Iris pigment epithelial cell (primary cell): ENCODE measurements at places on chromosomes 3 and 15.

DNA sequence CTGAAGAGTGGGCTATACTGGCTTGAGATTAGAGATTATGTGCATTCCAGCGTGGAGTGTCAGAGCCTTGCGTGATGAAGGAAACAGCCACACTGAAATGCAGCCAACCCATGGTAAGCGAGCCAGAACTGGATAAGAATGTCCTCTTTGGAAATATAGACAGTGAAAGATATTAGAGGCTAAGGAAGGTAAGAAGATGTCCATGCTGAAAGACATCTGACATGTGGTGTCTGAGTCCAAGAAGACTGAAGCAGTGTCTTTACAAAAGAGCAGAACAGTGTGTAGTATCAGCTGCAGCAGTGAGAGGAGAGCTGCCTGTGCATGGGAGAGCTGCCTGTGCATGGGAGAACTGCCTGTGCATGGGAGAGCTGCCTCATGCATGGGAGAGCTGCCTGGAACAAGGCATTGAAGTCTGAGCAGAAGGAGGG, 672.2 kb downstream of the DIPK2A start:
- DNase-seq = peak; percentile 46

DNA sequence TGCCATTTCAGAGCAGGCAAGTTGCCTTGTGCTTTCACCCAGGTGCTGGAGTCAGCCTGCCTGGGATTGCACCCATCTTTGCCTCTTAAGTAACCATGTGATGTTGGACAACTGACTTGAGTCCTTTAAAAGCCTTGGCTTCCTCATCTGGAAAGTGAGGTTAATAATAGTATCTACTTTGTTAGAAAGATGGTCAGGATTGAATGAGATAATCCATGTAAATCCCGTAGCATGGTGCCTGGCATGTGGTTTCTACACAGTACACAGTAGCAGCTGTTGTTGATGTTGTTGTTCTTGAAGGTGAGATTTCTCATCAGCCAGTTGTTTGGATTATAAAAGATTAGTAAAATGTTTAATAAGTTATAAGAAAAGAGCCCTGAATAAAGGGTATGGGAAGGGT, 48.8 kb downstream of the PSMD6 start:
- no peak for DNase-seq

DNA sequence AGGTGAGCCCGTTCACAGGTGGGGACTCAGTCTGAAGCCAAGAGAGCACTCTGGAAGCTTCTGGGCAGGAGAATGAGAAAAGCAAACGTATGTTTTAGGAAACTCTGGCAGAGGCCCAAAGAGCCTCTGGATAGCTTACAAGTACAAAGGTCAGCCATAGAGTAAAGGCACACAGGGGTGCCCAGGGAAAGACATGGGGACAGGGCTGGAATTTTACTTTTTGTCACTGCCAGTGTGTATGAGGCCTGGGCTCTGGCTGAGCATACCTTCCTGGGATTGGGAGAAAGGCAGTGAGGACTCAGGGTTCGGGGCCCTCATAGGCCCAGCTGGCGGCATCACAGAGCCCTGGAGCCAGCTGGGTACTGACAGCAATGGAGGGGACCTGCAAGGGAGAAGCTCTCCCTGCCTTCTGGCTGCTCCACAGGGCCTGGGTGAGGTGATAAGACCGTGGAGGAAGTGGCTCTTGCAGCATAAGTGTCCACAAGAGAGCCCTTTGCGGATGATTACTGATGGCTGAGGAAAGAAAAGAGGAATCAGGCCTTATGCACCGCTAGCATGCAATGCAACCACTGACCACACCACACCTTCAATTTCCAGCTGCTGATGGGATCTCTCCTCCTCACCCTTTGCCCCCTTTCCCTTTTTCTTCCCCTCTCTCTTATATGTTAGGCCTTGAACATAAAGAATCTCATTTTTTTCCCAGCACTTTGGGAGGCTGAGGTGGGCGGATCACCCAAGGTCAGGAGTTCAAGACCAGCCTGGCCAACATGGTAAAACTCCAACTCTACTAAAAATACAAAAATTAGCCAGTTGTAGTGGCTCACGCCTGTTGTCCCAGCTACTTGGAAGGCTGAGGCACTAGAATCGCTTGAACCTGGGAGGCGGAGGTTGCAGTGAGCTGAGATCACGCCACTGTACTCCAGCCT, 25.1 kb upstream of the BCL2L10 start:
- no peak for DNase-seq

DNA sequence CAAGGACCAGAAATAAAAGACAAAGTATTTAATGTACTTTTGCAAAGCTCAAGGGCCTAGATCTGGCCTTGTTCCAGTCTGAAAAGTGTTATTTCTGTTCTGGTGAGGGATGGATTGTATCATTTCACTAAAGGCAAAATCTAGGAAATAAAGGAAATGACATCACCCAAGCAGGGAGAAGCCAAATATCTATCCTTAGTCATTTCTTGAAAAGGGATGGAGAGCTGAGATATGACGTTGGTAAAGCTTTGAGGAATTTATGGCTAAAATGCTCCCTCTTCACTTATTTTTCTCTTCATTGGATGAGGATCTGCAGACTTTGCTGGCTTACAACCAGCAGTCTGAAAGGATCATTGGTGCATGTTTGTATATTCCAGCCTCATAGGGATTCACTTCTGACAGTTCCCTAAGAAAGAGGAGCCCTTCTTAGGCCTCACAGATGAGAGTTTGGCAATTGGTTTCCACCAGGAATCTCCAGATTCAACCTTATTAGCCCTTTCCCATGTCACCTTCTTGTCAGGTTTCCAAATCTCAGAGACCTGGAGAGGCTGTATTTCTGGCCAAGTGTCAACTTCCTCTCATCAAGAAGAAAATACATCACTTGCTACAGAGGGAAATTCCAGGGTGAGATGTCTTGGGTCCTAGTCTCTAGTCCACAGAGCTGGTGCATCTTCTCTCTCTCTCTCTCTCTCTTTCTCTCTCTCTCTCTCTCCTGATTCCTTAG, 93.7 kb upstream of the BOC start:
- DNase-seq = peak; percentile 47

DNA sequence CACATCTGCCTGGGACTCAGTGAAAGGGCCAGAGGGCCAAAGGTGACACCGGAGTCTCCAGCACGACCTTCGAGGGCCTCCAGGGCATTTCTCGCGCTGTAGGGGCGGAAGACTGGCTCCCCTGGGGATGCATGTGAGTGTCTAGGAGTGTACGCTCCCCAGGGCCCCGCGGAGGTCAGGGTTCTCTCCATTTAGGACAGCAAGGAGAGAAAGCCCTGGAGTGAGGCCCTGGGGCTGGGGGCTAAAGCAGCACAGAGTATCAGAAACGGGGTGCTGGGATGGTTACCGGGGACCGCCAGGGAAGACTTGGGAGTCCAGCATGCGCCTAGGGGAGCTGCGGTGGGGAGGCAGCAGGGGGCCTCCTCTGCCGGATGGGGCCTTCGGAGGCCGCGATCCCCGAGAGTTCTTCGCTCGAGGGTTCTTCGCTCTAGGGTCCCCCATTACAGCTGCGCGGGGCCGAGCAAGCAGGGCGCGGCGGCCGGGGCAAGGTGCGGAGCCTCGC, 595 bp upstream of the APBA2 start:
- DNase-seq = peak; percentile 22

DNA sequence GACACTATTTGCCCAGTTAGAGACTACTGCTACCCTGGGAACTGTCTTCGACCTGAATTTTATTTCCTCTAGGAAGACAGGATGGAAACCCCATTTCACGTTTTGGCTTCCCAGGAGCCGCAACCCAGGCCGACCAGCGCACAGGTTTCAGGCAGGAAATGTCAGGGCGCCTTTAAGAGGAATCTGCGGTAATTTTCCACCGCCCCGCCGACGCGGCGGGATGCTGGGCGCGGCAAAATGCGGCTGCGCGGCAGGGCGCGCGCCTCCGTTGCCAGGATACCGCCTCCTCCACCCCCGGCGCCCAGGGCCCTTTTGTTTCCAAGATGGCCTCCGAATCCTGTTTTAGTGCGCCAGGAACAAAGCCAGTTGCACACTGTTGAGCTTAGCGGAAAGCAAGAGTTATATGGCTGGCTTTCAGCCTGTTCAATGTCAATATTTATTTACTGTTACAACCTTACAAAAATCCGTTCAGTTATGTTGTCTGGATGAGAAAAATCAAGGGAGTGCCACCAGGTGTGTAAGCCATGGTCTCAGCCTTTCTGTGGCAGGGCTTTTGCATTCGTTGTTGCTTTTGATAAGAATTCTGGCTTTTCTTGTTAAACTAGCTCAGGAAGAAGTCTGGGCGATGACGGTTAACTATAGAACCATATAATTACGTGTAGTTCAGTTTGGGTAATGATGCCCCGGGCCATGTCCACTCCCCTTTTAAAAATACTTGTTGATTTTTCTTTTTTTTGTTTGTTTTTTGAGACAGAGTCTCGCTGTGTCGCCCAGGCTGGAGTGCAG, 79.7 kb upstream of the CHD2 start:
- DNase-seq = peak; percentile 92

- peak; percentile 49 for DNase-seq
Observed at GRCh38 chr15:49439678-49440395, 16.8 kb downstream of the FGF7 start.

- DNase-seq = no peak
Observed at GRCh38 chr15:43251185-43251870, 15.4 kb downstream of the TGM5 start.

DNA sequence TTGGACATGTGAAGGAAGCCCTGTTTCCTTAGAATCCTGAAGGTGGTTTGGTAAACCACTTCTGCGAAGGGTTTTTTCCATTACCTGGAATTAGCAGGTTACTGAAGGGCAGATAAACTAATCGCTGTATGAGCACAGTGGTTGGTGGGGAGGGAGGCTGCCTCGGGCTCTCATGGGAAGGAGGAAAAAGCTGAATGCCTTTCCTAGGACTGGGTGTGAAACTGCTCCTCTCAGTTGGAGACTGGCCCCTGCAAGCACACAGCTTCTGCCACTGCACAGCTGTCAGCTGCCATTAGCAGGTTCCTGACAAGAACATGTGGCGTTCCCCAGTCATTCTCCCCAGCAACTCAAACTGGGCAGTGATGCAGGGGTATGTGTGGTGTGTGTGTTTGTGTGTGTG, 376.3 kb downstream of the GAP43 start:
- no peak for DNase-seq

DNA sequence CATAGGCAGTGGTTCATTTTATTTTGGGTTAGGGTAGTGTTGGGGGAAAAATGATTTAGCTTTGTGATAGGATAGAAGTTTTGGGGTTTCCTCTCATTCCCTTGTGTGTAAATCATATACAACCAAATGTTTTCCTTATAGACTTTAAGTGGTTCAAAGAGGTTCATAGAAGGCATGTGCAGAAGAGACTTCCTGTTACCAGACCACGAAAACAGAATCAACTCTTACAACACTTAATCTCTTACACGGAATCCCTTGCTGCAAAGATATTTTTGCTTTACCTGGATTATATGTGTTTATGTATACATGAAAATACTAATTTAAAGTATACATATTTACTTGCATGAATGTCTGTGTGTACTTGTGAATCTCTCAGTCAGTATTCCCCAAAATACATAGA, 2.9 kb downstream of the TMOD2 start:
- no peak for DNase-seq

DNA sequence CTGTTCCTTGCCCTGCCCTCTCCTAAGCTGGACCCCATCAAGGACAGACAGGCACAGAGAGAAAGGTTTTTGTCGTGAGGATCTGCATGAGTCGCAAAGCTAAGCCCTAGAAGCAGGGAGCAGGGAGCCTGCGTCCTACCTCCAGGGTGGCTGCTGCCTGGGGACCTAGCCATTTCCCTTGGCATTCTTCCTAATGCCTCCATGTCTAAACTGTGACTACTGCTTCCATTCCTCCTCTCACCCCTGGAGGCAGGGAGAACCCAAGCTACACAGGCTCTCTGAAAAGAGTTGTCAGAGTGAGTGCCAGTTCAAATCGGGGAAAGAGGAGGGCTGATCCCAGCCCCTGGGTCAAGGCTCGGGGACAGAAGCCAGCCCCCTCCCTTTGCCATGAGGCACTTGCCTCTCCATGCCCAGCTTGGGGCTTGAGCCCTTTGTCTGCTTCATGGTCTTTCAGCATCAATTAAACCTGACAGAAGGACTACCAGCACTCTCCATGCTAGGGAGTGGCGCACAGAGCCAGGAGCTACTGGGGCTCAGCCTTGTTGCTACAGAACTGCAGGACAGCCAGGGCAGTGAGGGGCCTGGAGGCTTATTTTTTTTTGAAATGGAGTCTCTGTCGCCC, 2.4 kb downstream of the GCHFR start:
- no peak for DNase-seq

GRCh38 chr15:83285284-83285978, 967 bp upstream of the BNC1 start:
- peak; percentile 14 for DNase-seq

DNA sequence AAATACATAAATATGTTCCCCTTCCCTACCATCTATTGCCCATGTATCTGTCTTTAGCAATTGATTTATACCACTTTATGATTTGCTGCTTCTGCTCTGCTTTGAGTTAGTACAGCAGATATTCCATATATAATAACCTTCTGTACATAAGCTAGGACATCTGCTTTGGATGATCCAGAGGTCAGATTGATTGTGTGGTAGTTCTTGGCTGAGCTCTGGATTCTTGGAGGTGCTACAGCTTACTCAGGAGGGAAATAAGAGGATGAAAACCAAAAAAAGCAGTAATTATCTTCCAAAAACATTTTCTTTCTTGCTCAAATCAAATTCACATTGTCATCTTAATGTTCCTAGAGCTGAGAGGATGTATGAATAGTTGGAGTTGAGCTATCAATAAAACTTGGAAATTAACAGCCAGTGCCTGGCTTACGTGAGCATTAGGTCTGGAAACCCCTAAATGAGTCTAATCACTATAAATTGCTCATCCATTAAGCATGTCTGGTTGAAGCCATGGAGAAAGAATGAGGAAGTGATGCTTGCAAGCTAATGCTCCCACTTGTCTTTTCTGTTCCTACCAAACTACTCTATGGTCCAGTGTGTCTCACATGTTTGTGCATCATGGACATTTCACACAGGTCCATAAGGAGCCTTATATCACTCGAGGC, 36.3 kb upstream of the TMEM42 start:
- peak; percentile 82 for DNase-seq

GRCh38 chr15:84616235-84616634, 15.4 kb downstream of the ZSCAN2 start:
- DNase-seq = no peak

DNA sequence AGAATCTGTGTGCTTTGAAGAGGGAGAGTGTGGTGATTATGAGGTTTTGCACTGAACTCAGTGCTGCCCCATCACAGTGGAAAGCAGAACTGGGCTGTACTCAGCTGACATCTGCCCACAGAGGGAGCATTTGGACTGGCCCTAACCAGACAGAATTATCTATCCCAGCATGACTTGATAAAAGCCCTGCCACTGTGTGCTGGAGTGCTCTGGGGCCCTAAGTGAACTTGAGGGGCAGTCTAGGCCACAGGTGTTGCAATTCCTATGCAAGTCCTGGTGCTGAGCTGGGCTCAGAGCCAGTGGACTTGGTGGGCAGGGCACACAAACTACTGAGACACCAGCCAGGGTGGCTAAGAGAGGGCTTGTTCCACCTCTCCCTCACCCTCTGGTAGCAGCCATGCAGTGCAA, 269.2 kb upstream of the CTNNB1 start:
- DNase-seq = no peak
